ENCODE measurements at places on chromosomes 6 and 20.

DNA sequence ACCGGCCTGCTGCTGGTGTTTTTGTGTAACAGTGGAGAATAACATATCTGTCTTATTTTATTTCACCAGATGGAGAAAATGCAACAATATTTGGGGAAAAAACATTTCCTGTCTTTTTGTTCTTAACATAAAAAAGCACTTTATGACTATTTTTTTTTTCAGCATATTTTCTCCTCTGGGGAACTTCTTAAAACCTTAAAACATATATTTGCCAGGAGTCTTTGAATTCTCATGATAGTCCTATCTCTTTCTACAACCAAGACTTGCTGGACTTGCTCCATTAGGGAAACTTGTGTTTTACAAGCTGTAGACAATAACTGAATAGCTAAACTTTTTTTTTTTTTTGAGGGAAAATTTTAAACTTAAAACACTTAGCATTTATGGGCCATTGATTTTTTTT is 98.6 kb upstream of the PRDM1 start:
- DNase-seq, result no peak

DNA sequence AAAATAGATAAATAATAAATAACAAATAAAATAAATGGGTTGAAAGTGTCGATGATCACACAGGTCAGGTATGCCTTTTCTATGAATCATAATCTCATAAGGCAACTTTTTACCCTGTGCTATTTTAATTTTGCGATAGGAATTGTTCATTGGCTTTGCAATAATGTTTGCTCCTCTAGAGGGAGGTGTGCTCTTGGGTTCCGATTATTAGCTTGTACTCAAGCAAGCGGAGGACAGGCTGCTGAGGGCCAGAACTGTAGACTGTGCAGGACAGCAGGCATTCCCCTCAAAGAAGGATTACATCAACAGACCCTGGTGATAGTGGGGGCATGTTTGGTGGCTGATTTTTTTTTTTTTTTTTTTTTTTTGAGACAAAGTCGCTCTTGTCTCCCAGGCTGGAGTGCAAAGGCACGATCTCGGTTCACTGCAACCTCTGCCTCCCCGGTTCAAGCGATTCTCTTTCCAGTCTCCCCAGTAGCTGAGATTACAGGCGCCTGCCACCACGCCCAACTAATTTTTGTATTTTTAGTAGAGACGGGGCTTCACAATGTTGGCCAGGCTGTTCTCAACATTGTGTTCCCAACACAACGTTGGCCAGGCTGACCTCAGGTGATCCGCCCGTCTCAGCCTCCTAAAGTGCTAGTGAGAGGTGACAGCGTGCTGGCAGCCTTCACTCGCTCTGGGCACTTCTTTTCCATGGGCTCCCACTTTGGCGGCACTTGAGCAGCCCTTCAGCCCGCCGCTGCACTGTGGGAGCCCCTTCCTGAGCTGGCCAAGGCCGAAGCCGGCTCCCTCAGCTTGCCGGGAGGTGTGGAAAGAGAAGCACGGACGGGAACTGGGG is 35.6 kb downstream of the RIOK1 start:
- DNase-seq, result no peak

GRCh38 chr20:51420111-51420510 is 122.4 kb downstream of the NFATC2 start:
- DNase-seq, result no peak

DNA sequence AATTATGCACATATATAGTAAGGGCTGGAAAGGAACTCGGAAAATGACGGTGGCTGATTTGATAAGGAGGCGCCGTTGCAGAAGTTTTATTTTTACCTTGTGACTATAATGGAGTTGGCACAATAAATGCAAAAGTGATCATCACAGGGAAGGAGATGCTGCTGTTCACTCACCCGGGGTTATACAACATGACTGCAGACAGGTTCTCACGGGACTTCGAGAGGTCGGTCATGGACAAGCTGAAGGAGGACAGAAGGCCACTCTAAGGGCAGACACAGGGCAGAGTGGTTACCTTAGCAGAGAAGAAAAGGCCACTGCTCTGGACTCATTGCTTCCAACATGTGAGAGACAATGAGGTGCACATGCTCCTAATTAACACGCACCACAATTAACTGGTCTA is 168.6 kb downstream of the KIF16B start:
- no peak for DNase-seq

- DNase-seq, result no peak
Measured at GRCh38 chr6:151837223-151837622, 29.7 kb downstream of the ESR1 start.

- DNase-seq, result no peak
Measured at GRCh38 chr20:48744515-48744914, 83.3 kb downstream of the PREX1 start.

DNA sequence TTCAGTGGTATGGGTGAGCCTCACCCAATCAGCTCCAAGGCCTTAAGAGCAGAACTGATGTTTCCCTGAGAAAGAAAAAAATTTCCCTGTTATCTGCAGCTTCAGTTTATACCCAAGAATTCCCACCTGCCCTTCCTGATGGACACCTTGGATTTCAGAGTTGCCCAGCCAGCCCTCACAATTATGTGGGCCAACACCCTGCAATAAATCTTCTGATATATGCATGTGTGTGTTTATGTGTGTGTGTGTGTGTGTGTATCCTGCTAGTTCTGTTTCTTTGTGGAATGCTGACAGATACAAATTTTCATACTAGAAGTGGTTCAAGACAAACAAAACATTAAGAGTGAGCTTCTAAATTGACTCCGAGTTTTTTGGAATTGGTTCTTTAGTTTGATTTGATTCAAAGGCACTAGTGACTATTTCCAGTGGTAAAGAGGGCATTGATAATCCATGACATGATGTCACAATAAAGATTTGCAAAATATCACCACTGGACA is 246.6 kb upstream of the BTBD3 start:
- no peak for DNase-seq

DNA sequence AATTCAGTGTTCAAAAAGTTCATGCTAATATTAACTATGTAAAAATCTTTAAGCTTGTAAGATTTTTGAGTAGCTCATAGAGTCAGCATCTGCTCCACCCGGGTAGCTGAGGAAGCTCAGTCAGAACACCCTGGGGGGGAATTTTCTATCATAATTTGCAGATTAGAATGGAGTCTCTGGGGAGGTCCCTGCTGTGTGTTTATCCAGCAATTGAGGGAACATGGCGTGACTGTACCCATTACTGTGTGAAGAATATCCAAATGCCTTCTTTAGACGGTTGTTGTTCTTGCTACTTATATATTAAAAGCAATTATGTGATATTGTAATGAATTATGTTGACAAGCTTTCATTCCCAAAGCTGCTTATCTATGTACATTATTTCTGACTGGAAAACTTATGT is 64.8 kb downstream of the AIG1 start:
- DNase-seq, result no peak

DNA sequence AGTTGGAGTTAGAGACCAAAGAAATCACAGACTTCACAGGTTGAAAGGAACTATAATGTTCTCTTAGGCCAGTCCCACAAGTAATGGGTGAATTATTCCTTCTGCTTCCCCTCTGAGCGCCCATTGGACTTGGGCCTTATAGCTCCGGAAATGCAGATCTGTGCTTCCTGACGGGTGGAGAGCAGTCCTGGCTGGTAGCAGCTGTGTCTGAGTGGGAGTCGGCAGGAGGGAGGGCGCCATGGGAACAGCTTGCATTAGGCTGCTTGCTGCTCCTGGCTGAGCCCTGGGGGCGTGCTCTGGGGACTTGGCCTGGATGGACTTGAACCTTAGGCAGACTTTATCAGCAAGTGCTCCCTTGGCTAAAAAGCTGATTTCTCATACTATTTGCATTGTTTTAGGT is 18.4 kb upstream of the NUP153 start:
- peak; percentile 54 for DNase-seq

- no peak for DNase-seq
Measured at GRCh38 chr6:138654715-138655634, 118.6 kb upstream of the CCDC28A start.

DNA sequence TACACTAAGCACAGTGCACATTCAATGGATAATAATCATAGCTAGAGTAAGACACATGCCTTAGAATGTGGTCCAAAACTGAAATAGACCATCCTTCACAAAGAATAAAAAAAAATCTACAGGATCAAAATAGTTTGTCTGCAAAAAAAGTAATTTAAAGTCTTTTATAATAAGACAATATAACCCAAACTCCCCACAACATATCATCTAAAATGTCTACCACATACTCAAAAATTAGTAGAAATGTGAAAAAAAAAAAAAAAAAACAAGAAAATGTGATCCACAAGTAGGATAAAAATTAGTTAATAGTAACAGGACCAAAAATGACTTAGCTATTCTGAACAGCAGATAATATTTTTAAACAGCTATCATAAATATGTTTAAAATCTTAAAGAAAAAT is 557.2 kb upstream of the ARID1B start:
- DNase-seq, result no peak

DNA sequence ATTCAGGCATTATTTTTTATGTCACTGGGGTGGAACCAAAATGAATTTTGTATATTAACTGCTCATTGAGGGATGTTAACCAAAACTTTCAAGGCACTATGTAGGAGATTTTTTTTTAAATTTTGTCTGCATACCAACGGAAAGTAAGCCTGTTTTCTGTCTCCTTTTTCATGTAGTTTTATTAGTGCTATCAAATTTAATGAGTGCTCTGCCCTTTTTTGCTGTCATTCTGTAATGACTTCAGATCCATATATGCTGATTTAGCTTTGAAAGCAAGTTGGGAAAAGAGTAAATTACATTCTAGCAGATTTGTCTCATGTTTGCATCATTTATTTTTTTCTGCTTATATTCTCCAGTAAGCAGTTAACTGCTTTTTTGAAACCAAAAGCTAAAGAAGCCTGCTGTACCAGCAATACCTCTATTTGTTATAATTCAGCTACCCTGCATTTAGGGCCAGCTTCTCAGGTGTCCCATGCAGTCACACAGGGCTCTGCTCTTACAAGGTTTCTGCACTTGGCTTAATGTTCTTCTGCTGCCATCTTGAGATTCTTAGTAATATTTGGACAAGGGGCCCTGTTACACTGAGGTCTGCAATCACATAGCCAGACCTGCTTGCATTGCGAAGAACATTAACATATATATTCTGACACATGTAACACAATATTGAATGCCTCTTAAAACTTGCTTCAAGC is 429.0 kb downstream of the UTRN start:
- DNase-seq, result no peak

- DNase-seq, result no peak
Measured at GRCh38 chr6:30915591-30915946, 1.5 kb downstream of the VARS2 start.

GRCh38 chr6:6883011-6883410 is 224.8 kb upstream of the RREB1 start:
- DNase-seq, result no peak

Measured in right atrium auricular region (tissue), 2 donors.